ENCODE measurements at places on chromosomes 13 and 19.

DNA sequence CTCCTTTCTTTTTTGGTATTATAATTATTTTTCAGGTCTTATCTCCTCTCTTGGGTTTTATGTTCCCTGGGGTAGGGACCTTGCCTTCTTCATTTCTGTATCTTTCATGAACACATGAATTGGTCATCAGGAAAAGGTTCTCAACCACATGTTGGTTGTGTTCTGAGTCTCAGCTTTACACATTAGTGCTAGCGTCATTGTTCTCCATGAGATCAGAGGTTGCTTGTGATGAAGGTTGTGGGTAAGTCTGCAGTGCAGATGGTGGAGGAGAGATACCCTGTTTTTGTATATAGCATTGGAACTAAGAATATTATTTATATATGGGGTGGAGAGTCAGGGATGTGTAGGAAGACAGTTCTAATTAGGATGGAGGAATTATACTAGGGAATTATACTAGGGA lies 24.5 kb upstream of the CEACAM8 start:
- no peak for DNase-seq

DNA sequence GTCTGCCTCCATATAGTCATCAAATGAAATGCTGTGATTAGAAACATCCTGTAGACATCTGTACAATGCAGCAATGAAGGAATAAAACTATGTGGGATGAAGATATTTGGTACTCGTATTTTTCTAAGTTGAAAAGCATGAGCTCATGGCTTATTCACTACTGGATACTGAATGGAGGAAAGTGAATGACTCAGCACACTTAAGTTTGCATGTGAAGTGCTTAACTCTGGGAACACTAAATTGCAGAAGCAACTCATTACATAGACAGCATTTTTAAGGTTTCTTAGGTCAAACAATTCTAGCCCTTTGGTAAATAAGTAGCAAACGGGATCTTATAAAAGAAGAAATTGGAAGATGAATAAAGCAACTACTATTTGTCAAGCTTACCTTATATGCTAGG lies 429.0 kb upstream of the MIR17HG start:
- no peak for DNase-seq

GRCh38 chr13:106493533-106494220 lies 41.8 kb downstream of the EFNB2 start:
- no peak for DNase-seq

GRCh38 chr13:107299717-107300116 lies 731.8 kb upstream of the ARGLU1 start:
- DNase-seq, result no peak

DNA sequence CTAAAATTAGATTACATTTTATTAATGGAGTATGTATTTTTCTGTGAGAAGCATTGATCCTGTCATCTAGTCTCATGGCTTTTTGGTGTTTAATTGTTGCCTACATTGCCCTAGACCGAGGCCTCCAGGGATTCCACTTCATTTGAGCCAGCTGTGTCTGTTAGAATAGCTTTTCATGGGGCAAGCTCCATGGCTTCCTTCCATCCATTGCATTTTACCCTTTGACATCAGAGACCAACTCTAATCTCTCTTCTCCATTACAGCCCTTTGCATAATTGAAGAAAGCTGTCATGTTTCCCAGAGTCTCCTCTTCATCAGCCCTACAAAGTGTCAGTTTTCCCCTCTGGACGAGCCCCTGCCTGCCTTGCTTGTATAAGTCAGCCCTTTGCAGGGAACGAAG lies 70.6 kb downstream of the MTUS2 start:
- DNase-seq, result no peak

DNA sequence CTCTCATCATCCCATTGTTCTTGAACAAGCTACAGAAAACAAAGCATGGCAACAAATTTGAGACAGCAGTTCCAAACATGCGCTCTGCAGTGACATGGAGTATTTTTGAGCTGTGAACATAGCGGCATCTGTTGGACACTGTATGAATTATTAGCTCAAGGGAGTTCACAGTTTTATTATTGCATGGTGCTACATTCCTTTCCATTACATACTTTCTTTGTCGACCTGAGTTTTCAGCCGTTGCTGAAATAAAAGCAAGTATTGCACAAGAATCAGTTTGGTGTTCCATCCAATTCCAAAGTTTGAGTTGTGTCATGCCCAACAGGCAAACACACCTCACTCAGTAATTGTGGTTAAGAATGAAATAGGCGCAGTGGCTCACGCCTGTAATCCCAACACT lies 30.1 kb upstream of the METTL21C start:
- DNase-seq, result peak; percentile 15

- DNase-seq, result no peak
Measured at GRCh38 chr13:35479706-35480105, 3.2 kb upstream of the MAB21L1 start.

DNA sequence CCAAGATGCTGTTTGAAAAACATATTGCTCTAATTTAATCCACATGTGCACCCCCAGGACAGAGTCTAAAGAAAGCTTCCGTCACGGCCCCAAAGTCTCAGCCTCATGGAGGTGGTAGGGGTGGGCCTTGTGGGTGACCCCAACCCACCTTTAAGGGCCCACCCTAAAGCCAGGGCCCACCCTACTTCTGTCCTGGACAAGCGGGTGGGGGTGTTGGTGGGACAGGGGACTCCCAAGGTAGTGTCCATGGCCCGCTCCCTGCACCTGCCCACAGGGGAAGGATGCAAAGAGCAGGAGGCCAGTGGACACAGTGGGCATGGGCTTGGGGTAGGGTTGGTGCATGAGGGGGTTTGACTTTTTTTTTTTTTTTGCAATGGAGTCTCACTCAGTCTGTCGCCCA lies 66.8 kb downstream of the KCTD15 start:
- no peak for DNase-seq

- no peak for DNase-seq
Measured at GRCh38 chr19:35609851-35610353, 2.6 kb upstream of the HAUS5 start.

- no peak for DNase-seq
Measured at GRCh38 chr13:112069061-112069844, 2.3 kb downstream of the SOX1 start.

Data from DMS153 (cell line).